ENCODE measurements at places on chromosomes 16 and 17.

DNA sequence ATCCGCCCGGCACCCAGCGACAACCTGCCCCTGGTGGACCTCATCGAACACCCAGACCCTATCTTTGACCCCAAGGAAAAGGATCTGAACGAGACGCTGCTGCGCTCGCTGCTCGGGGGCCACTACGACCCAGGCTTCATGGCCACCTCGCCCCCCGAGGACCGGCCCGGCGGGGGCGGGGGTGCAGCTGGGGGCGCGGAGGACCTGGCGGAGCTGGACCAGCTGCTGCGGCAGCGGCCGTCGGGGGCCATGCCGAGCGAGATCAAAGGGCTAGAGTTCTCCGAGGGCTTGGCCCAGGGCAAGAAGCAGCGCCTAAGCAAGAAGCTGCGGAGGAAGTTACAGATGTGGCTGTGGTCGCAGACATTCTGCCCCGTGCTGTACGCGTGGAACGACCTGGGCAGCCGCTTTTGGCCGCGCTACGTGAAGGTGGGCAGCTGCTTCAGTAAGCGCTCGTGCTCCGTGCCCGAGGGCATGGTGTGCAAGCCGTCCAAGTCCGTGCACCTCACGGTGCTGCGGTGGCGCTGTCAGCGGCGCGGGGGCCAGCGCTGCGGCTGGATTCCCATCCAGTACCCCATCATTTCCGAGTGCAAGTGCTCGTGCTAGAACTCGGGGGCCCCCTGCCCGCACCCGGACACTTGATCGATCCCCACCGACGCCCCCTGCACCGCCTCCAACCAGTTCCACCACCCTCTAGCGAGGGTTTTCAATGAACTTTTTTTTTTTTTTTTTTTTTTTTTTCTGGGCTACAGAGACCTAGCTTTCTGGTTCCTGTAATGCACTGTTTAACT, 1.0 kb downstream of the NOG start:
- DNase-seq, result no peak

- DNase-seq, result no peak
Measured at GRCh38 chr16:79883494-79883893, 283.0 kb upstream of the MAF start.

DNA sequence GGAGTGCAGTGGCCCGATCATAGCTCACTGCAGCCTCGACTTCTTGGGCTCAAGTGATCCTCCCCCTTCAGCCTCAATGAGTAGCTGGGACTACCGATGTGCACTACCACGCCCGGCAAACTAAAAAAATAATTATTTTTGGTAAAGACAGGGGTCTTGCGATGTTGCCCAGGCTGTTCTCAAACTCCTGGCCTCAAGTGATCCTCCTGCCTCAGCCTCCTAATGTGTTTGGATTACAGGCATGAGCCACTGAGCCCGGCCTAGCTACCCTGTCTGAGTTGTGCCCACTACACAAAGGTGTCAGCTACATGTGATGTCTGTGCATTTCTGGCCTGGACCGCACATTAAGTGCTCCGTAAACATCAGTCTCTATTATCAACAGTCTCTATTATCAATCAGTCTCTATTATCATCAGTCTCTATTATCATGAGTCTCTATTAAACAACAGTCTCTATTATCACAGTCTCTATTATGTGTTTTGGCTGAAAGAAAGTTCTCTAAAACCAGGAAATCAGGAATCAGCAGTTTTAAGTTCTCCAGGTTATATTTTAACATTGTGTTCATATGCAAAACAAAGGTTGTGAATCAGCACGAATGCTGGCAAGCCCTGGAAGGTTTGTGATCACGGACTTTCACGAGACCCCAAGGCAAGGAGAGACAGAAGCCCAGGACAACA, 721 bp upstream of the WWOX start:
- DNase-seq, result no peak

GRCh38 chr17:76888661-76889060, 20.5 kb downstream of the MGAT5B start:
- DNase-seq, result no peak

DNA sequence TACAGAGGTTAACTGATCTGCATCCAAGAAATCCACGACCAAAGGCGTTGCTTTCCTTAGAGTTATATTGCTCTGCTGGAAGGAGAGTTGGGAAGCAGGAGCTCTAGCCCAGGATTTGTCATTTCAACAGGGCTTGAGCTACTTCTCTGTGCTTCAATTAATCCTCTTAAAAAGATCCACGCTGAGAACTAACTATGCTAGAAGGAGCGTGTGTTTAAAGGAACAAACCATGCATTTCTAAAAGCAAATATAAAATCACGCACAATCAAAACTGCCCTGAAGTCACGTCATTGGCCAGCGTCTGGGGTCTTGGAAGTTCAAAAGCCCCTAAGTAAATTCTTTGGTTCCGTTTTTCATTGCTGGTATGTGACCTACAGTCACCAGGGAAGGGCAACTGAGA, 1.1 kb downstream of the ARL6IP1 start:
- no peak for DNase-seq

DNA sequence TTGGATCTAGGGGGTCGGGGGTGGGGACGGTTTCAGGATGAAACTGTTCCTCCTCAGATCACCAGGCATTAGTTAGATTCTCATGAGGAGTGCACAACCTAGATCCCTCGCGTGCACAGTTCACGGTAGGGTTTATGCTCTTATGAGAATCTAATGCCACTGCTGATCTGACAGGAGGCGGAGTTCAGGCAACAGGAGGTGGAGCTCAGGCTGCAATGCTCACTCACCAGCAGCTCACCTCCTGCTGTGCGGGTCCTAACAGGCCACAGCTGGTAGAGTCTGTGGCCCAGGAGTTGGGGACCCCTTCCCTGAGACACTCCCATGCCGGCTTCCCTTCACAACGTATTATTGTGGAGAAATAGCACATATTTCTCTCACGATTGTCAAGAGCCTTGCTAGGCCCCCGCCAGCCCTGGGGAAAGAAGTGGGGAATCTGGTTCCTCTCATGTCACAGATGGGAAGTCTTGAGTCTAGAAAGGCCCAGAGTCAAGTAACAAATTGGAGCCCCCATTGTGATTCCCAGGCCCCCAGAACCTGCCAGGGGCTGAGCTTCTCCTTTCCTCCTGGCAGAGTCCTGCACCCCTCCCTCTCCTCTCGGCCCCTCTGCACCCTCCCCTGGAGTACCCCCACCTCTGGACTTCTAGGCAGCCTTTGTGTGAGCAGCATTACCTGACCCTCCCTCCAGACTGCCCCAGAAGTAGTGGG, 6.1 kb upstream of the KRT14 start:
- DNase-seq, result no peak

GRCh38 chr17:34525651-34526050, 53.7 kb upstream of the TMEM132E start:
- no peak for DNase-seq

DNA sequence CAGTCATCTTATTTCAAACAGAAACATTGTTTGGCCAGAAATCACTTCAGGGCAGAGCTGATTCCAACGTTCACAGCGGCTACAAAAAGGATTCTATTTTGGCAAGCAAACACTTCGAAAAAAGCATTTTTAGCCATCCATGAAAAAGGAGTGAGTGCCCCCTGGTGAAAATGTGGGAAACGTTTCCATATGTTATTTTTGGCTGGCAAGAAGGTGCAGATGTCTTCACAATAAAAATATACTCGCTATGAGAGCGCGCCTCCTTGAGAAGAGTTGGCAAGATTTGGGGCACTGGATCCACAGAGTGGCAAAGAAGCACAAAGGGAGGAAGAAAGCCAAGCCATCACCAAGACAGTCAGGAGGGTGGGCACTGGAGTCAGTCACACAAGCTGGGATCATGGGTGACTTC, 191.1 kb downstream of the CHD9NB start:
- no peak for DNase-seq

- no peak for DNase-seq
Measured at GRCh38 chr17:81398176-81398831, 3.0 kb downstream of the BAHCC1 start.

GRCh38 chr17:53032861-53033271, 789.9 kb upstream of the KIF2B start:
- no peak for DNase-seq

GRCh38 chr16:64132759-64133361, 989.0 kb downstream of the CDH11 start:
- DNase-seq, result no peak

GRCh38 chr16:18983565-18984434, at the start of gene TMC7:
Gene TMC7, plus strand, starts transcription at chr16:18983934. Its CDS starts 130 bp downstream, at chr16:18984064.
- DNase-seq, result peak; percentile 87

GRCh38 chr17:35917519-35918213, 12.9 kb downstream of the RDM1 start:
- no peak for DNase-seq

DNA sequence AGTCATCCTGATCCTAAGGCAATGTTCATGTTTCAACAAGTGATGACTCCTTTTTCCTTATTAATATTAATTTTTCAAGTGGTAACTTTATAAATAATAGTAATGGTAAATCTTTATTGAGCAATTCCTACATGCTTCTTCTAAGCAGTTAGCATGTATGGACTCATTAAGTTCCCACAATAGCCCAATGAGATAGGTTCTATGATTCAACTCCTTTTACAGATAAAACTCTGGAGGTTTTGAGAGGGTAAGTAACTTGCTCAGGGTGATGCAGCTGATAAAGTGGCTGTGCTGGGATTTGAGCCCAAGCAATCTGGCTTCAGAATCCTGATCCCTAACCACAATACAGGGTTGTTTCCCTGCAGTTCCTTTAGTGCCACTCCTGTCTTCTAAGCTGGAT, 25.3 kb downstream of the SLC47A1 start:
- no peak for DNase-seq

DNA sequence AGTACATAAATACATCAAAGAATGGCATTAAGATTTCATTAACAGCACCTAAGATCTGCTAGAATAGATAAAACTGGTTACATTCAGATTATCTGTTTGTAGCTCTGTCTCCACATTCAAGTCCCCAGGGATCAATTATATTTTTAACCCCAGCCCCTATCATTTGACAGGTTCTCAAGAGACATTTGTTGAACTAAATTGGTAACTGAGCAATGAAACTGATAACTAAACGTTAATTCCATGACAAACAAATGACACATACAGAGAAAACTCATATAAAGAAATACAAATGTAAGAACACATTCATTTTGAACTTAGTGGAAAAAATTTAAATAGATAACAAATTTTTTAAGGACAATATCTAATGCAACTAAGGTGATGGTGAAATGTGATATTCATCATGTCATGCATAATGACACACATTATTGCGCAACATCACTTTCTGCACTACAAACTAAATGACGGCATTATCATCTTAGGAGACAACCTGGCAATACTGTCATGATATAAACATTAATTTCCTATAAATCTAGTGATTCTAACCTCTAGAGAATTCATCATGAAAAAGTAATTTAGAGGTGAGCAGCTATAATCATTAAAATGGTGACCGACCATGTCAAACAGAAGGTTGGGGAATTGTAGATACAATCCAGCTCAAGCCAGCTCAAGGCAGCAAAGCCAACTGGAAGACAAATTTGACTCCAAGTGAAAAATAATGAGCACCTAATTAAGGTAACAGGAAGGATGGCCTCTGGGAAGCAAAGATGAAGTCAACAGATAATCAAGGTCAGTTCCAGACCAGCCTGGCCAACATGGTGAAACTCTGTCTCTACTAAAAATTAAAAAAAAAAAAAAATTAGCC, 9.5 kb downstream of the ARHGAP17 start:
- DNase-seq, result no peak

DNA sequence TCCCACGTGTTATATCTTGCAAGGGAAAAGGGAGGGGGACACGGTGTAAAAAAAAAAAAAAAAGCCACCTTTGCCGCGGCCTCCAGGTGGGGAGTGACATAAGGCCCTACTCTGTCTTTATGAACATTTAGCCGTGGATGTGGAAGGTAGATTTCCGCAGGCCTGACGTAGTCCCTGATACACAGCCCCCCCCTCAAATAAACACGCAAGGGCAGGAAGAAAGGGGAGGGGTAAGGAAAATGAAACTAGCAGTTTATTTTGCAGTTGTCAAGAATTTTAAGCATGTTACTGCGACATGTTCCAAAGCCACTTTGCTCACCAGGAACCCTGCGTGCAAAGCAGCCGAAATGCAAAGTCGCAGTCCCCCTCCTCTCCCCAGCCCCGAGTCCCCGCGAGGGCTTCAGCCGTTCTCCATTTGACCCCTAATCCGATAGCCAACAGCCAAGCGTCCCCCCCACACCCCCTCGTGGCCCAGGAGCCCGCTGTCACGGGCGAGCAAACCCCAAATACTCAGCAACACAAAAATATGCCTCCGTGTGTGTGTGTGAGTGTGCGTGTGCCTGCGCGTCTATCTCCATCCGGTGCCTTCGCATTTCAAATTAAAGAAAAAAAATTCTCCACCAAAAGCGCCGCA, 1.2 kb downstream of the CBX4 start:
- DNase-seq, result no peak

DNA sequence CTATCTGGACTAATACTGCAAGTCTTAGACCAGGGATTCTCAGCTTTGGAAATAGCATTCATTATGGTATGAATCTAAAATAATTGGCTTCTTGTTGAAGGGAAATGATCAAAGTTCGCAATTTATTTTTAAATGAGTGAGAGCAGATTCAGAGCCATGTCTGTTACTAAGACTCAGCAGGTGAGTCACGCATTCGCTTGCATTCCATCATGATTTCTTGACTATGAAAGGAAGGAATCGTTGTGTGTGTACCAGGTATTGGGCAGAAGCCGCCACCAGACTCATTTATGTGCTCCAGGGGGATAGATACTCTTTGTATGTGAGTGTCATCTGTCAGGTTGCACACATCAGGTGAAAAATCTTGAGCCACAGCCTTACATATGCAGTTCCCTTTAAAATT, 10.8 kb downstream of the GSG1L2 start:
- no peak for DNase-seq

DNA sequence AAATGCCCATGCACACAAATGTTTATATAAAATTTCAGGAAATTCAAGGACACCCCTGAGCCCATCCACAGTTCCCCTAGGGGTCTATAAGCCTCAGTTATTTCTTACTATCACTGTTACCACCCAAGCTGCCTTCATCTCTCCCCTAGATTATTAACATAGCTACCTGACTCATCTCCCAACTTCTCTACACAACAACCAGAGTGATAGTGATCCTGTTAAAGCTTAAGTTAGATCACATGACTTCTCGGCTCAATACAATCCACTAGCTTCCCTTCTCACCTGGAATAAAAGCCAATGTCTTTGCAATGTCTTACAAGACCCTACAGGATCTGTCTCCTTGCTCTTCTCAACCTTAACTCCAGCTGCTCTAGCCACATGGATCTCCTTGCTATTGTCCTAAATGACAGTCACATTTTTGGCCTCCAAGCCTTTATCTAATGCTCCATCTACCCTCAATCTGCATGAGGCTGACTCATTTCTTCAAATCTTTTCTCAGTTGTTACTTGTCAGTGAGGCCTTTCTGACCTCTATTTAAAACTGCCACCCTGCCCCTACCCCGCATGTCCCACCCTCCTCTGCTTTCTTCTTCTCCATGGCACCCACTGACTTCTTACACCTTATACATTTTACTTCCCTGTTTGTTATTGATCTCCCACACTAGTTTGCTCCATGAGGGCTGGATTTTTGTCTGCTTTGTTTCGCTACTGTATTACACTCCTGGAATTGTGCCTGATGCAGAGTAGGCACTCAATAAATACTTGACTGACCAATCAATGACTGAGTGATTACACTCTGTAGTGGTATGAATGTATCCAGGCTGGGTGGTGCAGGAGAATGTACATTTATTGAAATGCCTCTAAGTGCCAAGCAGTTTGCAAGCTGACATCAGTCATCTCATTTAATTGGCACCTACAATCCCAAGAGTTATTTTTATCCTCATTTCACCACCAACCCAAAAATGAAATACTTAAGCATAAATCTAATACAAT, 5.2 kb upstream of the LIG3 start:
- DNase-seq, result no peak
